ENCODE measurements at places on chromosomes 4 and X.

DNA sequence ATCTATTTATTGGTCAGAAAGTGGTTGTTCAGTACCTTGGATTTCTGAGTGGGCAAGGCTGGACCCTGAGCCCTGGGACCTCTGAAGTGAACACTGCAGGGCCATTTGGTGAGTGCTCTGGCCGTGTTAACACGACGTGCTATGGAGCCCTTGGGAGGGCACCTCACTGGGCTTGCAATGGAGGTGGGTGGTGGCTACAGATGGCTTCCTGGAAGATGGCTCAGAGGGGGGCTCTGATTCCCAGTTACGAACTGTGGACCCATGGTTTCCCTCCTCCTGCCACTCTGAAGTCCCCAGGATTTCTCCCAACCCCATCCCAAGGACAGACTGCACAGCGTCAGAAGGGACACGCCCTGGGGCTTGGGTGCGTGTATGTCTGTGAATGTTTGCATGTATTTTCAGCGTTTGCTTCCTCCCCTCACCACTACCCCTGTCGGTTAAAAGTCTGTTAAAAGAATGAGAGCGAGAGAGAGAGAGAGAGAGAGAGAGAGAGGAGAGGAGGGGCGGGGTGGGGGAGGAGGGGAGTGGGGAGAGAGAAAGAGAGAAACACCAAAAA is 3.7 kb upstream of the RHOH start:
- peak; percentile 30 for DNase-seq

- DNase-seq, result no peak
Measured at GRCh38 chrX:73728602-73729001, 165.6 kb downstream of the CHIC1 start.

GRCh38 chr4:15765910-15766697 is 12.0 kb upstream of the CD38 start:
- DNase-seq, result peak; percentile 29

GRCh38 chr4:109998867-109999584 is 86.3 kb downstream of the EGF start:
- DNase-seq, result peak; percentile 27

- DNase-seq, result no peak
Measured at GRCh38 chr4:144115519-144115918, 25.0 kb downstream of the GYPA start.

- no peak for DNase-seq
Measured at GRCh38 chr4:113820108-113820507, 58.6 kb upstream of the CAMK2D start.

DNA sequence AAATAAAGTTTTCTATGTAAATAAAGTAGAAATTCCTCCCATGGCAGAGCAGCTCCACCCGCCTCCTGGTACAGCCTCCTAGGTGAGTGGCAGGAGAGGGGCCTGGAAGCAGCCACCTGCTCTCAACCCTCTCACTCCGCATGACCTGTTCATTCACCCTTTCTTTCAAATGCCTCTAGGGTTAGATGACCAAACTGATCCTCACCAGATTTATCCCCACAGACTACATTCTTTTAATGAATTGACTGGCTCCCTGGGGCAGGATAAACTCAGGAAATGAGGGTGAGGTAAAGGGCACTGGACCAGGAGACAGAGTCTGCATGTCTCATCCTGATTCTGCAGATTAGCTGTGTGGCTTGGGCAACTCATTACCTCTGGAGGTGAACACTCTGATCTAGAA is 32.6 kb upstream of the NKX6-1 start:
- no peak for DNase-seq

DNA sequence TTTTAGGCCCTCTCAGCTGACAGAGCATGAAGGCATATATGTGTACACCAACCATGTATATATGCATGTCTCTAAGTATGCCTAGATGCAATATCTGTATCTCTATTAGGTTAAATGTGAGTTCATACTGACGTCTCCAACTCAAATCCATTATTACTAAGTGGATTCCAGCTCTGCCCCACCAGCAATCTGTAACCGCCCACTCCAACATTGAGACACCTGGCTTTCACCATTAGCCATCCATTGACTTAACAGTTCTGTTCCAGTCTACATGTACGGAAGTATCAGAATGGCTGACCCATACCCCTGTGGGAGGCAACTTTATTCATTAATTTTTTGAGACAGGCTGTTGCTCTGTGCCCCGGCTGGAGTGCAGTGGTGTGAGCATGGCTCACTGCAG is 15.0 kb upstream of the SH3TC1 start:
- DNase-seq, result no peak

- DNase-seq, result no peak
Measured at GRCh38 chr4:69910016-69910782, 20.7 kb upstream of the CSN1S1 start.

DNA sequence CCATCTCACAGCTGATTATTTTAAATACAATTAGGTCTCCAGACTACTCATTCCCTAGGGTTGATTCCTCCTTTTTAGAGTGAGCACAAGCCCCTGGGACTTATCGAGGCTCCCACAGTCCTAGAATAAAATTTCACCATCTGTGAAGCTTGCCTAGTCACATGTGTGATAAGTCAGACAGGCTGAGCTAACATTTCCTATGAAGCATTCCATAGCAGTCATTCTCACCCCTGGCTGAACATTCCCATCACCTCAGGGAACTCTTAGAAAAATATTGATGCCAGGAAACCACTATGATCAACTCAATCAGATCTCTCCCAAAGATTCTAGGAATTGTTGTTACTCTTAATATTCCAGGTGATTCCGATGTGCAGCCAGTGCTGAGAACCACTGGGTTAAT is 37.7 kb downstream of the ARHGEF9 start:
- no peak for DNase-seq

DNA sequence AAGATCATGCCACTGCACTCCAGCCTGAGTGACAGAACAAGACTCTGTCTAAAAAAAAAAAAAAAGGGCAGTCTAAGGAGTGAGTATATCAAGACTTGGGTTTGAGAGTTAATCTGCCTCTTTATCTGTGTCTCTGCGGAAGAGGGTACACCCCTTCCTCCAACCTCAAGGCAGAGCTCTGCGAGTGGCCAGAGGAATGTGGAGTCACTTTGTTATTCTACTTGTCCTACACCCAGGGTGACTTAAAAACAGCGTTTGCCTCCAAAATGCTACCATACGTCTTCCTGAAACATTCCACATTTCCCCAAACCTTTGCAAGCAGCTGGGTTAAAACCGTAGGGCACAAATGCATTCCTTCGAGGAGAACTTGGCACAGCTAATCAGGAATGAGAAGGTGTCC is 199.9 kb downstream of the SHOX start:
- no peak for DNase-seq

DNA sequence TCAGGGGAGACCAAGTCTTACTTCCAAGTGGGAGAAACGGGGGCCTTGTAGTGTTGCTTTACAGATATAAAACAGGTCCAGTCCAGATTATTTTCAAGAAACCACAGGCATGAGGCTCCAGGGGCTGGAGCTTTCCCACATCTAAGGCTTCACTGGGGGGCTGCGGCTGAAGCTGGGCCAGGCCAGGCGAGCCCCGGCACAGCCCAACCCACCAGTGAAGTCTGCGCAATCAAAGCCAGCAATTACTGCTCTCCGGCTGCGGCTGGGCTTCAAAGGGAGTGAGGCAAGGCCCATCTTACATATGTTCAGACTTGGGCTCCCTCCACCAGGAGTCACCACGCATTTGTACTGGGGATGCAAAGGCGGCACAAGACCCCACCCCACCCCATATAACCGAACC is 61.7 kb downstream of the HADH start:
- DNase-seq, result no peak

- DNase-seq, result peak; percentile 84
Measured at GRCh38 chr4:3302173-3302785, 9.5 kb downstream of the RGS12 start.

GRCh38 chr4:20268028-20268427 is 16.3 kb downstream of the SLIT2 start:
- DNase-seq, result no peak

DNA sequence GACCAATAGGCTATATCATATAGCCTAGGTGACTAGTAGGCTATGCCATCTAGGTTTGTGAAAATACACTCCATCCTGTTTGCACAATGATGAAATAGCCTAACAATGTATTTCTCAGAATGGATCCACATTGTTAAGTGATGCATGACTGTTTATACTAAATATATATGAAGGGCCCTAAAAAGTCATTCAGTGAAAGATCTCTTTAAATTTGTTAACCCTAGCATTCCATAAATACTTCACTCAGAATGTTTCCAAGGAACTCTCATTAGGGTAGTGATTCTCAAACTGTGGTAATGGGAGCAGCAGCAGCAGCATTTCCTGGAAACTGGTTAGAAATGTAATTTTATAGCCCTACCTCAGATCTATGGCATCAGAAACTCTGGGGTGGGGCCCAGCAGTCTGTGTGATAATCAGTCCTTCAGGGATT is 74.9 kb downstream of the PRRG1 start:
- DNase-seq, result no peak

GRCh38 chr4:100539706-100540105 is 21.9 kb upstream of the EMCN start:
- no peak for DNase-seq
